ENCODE measurements at places on chromosomes 7 and 10.

- no peak for DNase-seq
These were observed 140.7 kb downstream of the RGS10 start for GRCh38 chr10:119401671-119402395.

GRCh38 chr10:79026341-79026761 lies 42.4 kb upstream of the ZMIZ1 start:
- DNase-seq: no peak

GRCh38 chr7:94591176-94591575 lies 64.8 kb downstream of the SGCE start:
- no peak for DNase-seq

GRCh38 chr10:79266543-79267312 lies 80.5 kb upstream of the PPIF start:
- DNase-seq: no peak

DNA sequence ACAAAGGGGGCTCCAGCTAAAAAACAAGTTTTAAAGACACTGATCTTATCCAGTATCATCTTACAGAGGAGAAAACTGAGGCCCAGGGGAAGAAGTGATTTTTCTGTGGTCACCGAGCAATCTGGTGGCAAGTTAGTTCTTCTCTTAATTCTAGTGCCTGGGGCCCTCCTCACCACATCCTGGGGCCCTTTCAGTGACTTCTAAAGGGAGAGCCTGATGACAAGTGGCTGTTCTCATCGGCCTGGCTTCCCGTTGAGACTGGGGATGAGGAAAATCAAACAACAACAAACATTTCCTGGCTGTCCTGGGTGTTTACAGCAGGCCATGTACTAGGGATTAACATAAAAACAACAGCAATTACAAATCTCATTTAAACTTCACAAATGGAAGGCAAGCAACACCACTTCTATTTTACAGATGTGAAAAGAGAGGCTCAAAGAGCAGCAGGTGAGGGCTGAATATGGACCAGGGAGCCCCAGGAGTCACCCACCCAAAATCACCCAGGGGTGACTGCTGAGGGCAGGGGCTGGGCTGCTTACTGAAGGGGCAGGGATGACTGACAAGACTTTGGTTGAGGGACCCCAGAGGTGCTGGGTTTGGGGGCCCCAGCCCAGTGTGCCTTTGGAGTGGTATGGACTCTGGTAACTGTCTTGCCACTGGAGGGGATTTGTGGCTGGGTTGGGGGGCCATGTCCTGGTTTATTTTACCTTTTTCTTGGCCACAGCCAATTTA lies 24.7 kb upstream of the MTPAP start:
- DNase-seq: no peak

- peak; percentile 48 for DNase-seq
These were observed 2.4 kb downstream of the CDK6 start for GRCh38 chr7:92833766-92834506.

DNA sequence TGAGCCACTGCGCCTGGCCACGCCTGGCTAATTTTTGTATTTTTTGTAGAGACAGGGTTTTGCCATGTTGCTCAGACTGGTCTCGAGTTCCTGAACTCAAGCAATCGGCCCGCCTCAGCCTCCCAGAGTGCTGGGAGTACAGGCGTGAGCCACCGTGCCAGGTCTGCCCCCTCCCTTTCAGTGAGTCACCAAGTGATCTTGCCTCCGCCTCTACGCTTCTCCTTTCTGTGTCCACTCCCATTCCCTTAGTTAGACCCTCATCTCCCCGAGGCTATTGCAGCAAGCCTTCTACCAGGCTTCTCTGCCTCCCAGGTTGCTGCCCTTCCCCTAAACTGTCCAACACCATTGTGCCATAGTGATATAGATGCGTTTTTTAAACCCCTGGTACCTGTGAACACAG lies 32.9 kb downstream of the CDC123 start:
- no peak for DNase-seq

Measured in activated CD8-positive, alpha-beta memory T cell treated with anti-CD3 and anti-CD28 coated beads for 4 hours (primary cell).